ENCODE measurements at places on chromosomes 7 and 10. TPM values are rescaled to one million over a fixed set of nuclear protein-coding genes. Genes with fewer than 3 reads are reported as not detected.

DNA sequence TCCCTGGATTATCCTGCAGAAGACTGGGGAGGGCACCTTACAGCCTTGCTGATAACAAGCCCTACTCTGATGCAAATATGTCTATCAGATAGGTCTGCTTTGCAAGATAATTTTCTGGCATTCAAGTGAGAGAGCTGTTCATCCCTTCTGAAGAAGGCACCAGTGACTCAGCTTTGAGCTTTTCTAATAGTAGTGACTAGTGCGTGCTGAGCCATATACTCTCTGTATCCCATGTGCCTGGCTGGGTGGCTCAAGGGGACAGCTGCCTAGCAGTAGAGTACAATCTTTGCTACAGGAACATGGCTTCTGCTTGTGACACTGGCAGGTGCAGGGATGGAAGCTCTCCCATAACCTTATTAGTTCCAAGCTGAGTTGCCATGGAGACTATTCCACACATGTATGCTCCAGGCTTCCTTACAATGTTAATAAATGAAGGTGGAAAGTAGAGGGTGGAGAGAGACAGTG lies 35.0 kb upstream of the ABCB4 start:
- peak; percentile 54 for DNase-seq

DNA sequence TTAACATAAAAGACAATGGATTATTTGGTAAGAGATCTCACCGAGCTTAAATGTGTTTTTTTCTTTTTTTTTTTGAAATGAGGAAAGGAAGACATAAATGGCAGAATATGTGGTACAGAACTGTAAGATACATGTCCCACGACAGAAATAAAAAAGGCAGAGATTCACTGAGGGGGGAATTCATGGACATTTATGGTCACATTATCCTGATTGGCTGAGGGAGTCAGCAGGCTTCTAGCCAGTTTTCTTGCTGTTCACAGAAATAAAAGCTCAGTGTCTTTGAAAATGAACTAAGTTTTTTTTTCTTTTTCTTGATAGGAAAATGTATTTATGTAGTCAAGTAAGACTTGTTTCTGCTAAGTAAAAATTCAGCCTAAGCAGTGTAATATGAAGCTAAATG lies 8.2 kb upstream of the FAS start:
- no peak for DNase-seq

DNA sequence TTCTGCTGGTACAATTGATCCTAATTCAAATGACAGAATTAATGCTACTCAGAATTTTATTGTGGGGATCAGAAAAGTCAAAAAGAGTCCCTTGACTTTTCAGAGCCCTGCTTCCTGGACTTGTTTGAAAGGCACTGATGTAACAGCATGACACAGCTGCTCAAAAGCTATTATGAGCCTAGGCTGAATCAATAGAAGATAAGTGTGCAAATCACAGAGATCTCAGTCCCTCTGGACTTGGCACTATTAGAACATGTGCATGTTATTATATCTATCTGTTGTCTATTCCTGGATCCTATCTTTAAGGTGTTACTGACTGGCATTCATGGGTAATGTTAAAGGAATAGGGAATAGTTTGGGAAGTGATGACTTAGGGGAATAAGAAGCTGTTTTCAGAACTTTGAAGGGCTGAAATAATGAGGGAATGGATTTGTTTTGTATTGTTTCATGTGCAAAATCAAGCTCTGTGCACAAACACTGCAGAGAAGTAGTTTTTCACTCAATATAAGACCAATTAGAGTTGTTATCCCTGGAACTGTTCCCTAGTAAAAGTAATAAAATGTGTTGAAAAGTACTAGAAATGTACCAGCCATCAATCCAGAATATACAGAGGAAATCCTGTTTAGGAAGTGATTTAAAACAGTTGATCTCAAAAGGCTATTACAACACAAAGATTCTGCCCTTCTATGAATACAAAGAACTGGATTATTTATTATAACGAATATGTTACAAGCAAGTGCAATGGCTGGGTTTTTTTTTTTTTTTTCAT lies 814.9 kb upstream of the C7orf33 start:
- no peak for DNase-seq

DNA sequence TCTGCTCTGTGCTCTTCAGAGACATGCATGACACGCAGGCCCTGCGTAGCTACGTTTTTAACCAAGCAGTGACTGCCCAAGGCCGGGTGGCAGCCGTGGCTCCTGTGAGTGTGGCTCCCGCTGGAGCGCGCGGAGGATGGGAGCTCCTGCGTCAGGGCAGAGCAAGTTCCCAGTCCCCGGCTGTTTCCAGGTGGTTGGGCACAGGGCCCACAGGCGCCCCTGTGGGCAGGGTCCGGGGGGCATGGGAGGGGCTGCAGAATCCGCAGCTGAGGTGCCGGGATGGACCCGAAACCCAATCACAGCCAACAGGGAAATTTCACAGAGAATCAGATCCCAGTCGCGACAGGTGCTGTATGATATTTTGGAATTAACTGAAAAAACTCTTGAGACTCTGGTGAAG lies 9.8 kb downstream of the NKX6-2 start:
- DNase-seq = no peak

DNA sequence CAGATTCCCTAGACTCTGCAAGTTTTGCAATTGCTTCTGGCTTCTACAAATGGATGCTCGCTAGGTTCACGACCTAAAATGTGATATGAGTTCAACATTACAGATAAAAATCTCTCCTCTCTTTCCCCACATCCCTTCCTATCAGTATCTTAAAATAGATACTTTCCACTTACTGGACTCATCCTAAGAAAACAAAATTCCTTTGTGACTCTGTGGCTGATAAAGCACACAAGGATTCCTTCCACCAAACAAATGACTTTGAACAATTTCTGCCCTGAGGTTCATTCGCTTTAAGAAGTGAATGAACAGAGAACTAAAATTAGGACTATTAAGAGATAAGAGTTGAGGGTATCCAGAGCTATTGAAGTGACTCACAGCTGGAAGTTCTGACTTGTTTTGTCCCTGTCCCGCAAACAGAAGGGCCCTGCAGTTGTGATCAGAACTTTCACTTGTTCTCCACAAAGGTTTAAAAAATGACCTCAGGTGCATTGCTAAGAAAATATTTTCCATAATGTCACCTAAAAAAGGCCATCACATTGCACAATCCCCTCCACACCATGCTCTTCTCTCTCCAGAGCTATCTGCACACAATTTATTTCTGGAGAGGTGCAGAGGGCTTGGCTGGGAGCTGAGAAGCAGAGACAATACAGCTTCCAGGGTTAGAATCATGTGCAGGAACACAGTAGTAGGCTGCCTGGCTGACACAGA lies 96.1 kb downstream of the PIP4K2A start:
- no peak for DNase-seq

GRCh38 chr10:103761075-103761920 lies 94.1 kb downstream of the SH3PXD2A start:
- no peak for DNase-seq

DNA sequence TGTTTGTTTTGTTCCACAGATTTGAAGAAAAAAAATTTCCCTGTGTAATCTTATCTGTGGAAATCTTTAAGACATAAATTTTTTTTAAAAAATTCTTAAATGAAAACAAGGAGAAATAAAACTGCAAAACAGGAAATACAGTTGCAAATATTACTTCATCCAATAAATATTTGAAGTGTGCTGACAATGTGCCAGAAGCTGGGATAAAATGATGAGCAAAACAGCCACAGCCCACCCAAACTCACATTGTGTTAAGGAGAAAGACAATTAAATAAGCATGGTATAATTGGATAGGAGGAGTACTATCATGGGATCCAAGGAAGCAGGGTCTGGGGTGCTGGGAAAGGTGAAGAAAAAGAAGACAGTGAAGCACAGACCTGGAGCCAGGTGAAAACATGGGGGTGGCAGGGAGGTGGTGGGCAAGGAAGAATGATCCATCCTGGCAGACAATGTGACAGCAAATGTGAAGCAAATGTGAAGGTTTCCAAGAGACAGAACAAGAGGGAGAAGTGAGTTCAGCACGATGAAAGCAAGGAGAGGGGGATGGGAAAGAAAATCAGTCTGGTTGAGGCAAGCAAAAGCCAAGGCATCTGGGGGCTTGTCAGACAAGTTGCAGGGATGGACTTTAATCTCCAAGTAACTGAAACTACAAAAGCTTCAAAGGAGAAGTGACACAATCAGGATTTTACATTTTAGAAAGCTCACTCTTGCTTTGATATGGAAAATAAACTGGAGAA lies 135.9 kb downstream of the HIBADH start:
- no peak for DNase-seq

- no peak for DNase-seq
Measured at GRCh38 chr7:2461268-2462026, 14.8 kb downstream of the GRIFIN start.

NSUN5 gene
- 15.0 TPM for polyA plus RNA-seq

TRPV5 gene
- polyA plus RNA-seq = 0.12 TPM

ARHGAP19 gene
- 8.3 TPM for polyA plus RNA-seq

Data from muscle of arm (tissue), 14 donors.